ENCODE measurements at places on chromosomes 12 and 14.

DNA sequence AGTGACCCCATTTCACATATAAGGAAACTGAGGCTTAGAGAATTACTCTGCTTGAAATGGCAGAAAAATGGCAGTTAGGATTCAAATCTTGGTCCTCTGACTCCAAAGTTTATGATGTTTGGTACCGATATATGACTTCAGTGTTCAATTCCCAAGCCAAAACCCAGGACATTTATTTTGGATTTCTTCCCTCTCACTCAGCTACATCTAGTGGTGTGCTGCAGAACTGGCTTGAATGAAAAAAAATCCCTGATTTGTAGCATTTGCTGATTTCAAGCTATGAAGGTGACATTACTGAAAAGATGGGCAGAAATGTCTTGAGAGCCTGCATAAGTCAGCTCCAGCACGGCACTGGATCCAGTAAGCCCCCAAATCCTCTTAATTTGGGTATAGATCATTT lies 106.4 kb downstream of the EFCAB11 start:
- no peak for DNase-seq

DNA sequence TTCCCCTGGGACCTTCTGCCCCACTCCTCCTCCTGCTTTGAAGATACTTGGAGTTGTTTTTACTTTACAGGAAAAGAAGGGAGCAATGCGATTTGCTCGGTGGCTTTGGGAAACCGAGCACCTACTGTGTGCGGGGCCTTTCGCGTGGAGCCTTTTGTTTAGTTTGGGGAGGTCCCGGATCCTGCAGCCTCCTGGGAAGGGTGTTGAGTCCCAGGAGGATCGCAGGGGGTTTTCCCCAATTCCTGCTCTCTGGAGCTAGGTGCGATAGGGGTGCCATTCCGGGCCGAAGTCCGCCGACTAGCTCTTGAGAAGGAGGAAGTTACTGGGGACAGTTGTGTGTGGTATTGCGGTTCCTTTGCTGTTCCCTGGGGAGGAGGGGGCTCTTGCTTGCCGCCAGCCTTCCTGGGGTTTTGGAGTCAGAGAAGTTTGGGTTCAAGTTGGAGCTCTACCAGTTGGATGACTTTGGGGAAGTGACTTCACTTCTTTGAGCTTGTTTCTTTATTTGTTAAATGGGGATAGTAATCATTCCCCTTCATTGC lies 1.1 kb downstream of the BRI3BP start:
- no peak for DNase-seq

DNA sequence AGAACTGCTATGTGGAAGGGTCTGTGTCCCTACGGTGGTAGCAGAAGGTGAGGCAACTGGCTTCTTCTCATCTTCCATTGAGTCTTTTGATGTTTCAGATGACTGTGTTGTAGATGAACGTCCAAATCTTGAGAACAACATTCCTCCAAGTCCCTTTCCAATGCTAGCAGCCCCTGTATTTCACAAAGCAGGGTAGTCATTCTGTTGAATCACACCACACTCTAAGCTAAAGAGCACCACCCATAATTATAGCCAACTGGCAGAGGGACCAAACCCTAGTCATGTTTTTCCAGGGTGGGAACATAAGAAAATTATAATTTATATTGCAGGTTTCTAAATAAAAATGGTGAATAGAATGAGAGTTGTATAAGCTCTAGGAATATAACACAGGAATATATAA lies 98.7 kb downstream of the DDHD1 start:
- DNase-seq, result no peak

GRCh38 chr14:91831337-91831736 lies 36.0 kb downstream of the TC2N start:
- DNase-seq, result no peak

DNA sequence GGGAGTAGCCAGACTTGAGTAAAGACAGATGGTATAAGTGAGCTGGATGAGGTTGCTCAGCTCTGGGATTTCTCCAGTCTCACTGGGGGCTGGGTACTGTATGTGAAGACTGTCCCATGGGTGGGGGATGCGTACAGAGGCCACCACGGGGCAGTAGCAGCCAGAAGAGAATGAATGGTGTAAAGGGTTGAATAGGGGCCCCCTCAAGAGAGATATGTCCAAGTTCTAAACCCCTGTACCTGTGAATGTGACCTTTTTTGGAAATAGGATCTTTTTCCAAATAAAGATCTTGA lies 21.8 kb upstream of the BCDIN3D start:
- DNase-seq, result no peak

DNA sequence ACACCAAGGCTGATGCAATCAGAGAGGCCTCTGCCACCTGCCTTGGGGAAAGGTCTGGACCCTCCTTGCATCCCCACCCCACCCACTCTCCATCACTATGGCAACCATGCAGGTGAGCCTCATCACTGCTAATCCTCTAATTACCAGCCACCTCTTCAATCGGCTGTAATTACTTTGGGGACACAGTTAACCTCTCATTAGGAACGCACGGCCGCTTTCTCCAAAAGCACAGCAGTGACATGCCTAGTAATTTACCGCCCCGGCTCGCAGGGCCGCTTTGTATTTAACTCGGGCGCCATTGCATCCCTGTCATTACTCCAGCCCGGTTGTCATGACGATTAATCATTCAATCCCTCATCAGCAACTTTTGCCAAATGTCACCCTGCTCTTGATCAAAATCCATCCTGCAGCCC lies 36.3 kb upstream of the FAM222A start:
- no peak for DNase-seq

GRCh38 chr12:83010169-83010804 lies 323.6 kb downstream of the TMTC2 start:
- no peak for DNase-seq

All from iPS-NIHi11 (cell line).